ENCODE measurements at places on chromosomes 2 and 18.

- H3K27me3 ChIP-seq: no peaks in the 10 kb centered on the region
- DNase-seq: no peak
- H3K4me3 ChIP-seq: no peak overlapping the region
- no peaks in the 10 kb centered on the region for H3K36me3 ChIP-seq
Observed at GRCh38 chr2:58515827-58516573, 274.9 kb upstream of the FANCL start.

GRCh38 chr2:127024769-127025358 lies 82.1 kb downstream of the BIN1 start:
- H3K4me1 ChIP-seq: peaks cover 18% of the 10 kb centered on the region
- no peak for DNase-seq
- peaks cover 13% of the 10 kb centered on the region for H3K27me3 ChIP-seq
- H3K4me3 ChIP-seq: peak overlapping the region; percentile 54
- H3K27ac ChIP-seq: no peak overlapping the region

DNA sequence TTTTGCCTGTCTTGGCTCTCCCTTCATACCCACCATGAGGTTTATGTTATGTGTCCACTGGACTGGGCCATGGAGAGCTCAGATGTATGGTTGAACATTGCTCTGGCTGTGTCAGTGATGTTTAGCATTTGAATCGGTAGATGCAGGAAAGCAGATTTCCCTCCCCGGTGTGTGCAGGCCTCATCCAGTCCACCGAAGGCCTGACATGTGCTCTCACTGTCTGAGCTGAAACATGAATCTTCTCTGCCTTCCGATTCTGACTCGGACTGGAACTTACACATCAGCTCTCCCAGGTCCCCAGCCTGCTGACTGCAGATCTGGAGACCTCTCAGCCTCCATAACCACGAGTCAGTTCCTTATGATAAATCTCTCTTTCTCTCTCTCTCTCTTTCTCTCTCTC lies 72.4 kb upstream of the SLC66A3 start:
- H3K4me3 ChIP-seq: no peak overlapping the region
- no peaks in the 10 kb centered on the region for H3K36me3 ChIP-seq
- H3K27ac ChIP-seq: no peak overlapping the region
- no peak for DNase-seq

DNA sequence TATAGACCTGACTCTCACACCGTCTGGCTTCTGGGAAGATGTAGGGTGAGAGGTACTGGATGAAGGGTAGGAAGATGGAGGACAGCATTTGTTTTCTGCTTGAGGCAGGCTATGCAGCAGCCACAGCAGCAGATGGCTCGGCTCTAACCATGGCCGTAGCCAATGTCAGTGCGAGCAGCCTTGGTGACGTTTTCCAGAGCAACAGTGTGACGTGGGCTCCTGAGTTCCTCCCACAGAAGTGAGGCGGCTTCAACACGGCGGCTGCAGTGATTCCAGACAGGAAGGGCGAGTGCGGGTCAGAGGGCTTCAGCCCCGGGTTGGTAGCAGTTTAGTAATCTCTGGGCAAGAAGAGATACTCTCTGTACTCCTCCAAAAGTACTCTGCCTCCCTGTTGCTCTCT lies 133.0 kb upstream of the MYT1L start:
- H3K36me3 ChIP-seq: no peaks in the 10 kb centered on the region
- no peak for DNase-seq
- H3K27me3 ChIP-seq: peaks cover 30% of the 10 kb centered on the region
- no peak overlapping the region for H3K27ac ChIP-seq
- H3K4me3 ChIP-seq: no peak overlapping the region

DNA sequence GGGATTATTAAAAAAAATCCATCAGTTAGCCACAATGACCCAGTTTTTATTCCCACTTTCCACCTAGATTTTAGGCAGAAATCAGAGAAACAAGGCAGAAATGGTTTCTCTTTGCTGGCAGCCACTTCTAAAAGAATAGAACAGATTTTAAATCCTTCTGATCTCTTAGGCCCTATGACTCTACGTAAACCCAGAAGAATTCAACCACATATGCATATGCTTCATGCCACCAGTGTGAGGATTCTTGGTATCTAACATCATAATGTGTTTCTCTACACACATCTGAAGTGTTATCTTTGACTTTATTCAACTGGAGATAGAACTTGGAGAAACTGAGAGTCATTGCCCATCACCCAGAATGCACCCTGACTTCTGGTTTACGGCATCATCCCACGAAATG lies 128.7 kb upstream of the TANK start:
- H3K4me1 ChIP-seq: peaks cover 6% of the 10 kb centered on the region
- H3K27me3 ChIP-seq: peaks cover 11% of the 10 kb centered on the region
- H3K36me3 ChIP-seq: no peaks in the 10 kb centered on the region
- DNase-seq: no peak
- no peak overlapping the region for H3K4me3 ChIP-seq
- no peak overlapping the region for H3K27ac ChIP-seq

- no peaks in the 10 kb centered on the region for H3K36me3 ChIP-seq
- peaks cover 19% of the 10 kb centered on the region for H3K27me3 ChIP-seq
- peaks cover 2% of the 10 kb centered on the region for H3K4me1 ChIP-seq
- no peak overlapping the region for H3K4me3 ChIP-seq
Observed at GRCh38 chr2:112869258-112869842, 32.8 kb upstream of the IL1B start.

DNA sequence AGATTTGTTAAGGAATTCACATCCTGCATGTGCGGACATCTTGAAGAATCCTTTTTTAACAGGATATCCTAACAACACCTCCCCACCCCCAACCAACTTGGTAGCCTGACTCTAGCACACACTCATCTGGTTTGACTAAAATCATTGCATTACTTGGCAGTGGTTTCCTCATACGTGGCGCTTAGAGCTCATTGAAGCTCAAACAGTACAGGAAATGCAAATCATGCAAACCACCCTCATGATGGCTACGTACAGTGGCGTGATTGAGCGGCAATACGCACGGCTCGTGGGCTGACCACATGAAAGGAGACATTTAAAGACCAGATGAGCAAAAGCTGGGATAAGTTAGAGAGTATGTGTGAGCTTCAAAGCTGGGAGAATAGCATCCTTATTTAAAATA lies 336.2 kb downstream of the ZEB2 start:
- peaks cover 6% of the 10 kb centered on the region for H3K4me1 ChIP-seq
- H3K36me3 ChIP-seq: no peaks in the 10 kb centered on the region
- H3K27ac ChIP-seq: peak overlapping the region; percentile 86
- DNase-seq: peak; percentile 84
- no peaks in the 10 kb centered on the region for H3K27me3 ChIP-seq

DNA sequence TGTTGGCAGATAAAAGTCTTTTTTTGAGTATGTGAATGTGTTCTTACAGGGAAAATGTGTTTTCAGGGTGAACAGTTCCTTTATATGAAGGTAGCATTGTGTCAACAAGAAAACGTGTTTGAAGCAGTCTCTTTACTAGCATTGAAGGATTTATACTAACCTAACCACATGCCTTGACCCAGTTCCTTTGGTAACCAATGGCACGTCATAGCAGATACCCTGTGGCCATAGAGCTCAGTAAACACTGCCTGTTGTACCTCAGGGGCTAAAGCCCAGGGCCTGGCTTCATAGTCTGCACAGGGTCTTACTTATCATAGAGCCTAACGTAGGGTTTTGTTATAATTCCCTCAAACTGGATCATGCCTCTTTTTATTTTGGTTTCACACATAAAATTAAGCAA lies 32.1 kb upstream of the NFU1 start:
- DNase-seq: no peak
- peak overlapping the region; percentile 49 for H3K27ac ChIP-seq
- no peaks in the 10 kb centered on the region for H3K27me3 ChIP-seq
- H3K4me3 ChIP-seq: no peak overlapping the region

GRCh38 chr2:50395605-50396297 lies 636.2 kb downstream of the NRXN1 start:
- no peaks in the 10 kb centered on the region for H3K36me3 ChIP-seq
- no peaks in the 10 kb centered on the region for H3K4me1 ChIP-seq
- no peak overlapping the region for H3K27ac ChIP-seq
- DNase-seq: no peak

DNA sequence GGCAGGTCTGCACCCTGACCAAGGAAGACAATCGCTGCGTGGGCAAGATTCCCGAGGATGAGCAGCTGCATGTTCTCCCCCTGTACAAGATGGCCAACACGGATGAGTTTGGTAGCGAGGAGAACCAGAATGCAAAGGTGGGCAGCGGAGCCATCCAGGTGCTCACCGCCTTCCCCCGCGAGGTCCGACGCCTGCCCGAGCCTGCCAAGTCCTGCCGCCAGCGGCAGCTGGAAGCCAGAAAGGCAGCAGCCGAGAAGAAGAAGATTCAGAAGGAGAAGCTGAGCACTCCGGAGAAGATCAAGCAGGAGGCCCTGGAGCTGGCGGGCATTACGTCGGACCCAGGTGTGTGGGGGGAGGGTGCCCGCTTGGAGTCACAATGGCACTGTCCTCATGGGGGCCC lies 48.4 kb downstream of the BOLA3 start:
- no peak overlapping the region for H3K27ac ChIP-seq
- H3K27me3 ChIP-seq: no peaks in the 10 kb centered on the region
- peaks cover 11% of the 10 kb centered on the region for H3K4me1 ChIP-seq
- peaks cover 87% of the 10 kb centered on the region for H3K36me3 ChIP-seq
- no peak for DNase-seq

- H3K4me1 ChIP-seq: peaks cover 7% of the 10 kb centered on the region
- no peak overlapping the region for H3K4me3 ChIP-seq
- no peaks in the 10 kb centered on the region for H3K36me3 ChIP-seq
- H3K27ac ChIP-seq: no peak overlapping the region
- no peak for DNase-seq
Observed at GRCh38 chr18:76996429-76996828, 136.2 kb downstream of the MBP start.

DNA sequence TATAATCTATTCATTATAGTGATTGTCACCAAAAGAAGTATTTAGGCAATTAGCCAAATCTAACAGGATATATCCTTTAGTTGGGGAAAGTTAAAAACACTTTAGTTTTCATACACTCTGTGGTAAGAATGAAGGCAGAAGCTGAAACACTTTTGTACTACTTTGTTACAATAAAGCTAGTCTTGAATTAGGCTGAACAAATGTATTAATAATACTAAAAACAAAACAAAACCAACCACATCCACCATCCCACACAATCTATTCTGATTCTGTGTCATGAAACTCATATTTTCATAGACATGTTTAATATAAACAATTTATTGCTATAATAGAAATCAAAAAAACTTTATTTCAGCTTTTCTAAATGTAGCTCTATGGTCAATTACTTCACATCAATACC lies 508.8 kb downstream of the ZEB2 start:
- no peaks in the 10 kb centered on the region for H3K27me3 ChIP-seq
- H3K4me3 ChIP-seq: no peak overlapping the region
- no peak for DNase-seq
- H3K36me3 ChIP-seq: peaks cover 12% of the 10 kb centered on the region
- H3K4me1 ChIP-seq: no peaks in the 10 kb centered on the region

DNA sequence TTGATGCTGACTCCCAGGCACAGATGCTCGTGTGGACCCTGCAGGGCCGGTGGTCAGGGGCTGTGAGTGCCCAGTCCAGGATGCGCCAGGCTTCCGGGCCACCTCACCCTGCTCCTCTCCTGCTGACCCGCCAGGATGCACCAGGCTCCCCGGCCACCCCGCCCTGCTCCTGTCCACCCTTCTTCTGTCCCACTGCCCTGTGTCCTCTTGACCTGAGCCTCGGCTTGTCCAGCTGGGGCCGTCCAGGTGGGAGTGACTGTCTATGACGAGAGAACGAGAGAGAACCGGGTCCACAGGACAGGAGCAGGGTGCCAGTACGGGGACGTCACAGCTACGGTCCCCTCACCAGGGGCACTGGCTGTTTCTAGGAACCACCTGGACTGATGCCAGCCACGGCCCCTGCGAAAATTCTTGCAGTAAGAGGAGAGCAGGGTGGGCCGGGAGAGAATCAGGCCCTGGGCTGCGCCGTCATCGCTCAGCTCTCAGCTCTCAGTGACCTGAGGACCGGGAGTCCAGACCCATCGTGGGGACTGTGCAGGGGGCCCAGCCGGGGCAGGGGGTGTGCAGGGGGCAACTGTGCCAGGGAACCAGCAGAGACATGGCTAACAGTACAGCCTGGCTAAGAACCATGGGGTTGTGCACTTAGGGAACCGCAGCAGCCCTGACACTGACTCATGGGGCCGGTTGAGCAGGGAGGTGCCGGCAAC lies 12.9 kb upstream of the NFATC1 start:
- no peak overlapping the region for H3K4me3 ChIP-seq
- peak overlapping the region; percentile 5 for H3K27ac ChIP-seq
- H3K36me3 ChIP-seq: no peaks in the 10 kb centered on the region
- H3K27me3 ChIP-seq: peaks cover 3% of the 10 kb centered on the region
- peaks cover 12% of the 10 kb centered on the region for H3K4me1 ChIP-seq
- no peak for DNase-seq

GRCh38 chr2:40690036-40690435 lies 238.1 kb upstream of the SLC8A1 start:
- no peak overlapping the region for H3K27ac ChIP-seq
- H3K36me3 ChIP-seq: no peaks in the 10 kb centered on the region
- H3K4me1 ChIP-seq: no peaks in the 10 kb centered on the region
- no peaks in the 10 kb centered on the region for H3K27me3 ChIP-seq

DNA sequence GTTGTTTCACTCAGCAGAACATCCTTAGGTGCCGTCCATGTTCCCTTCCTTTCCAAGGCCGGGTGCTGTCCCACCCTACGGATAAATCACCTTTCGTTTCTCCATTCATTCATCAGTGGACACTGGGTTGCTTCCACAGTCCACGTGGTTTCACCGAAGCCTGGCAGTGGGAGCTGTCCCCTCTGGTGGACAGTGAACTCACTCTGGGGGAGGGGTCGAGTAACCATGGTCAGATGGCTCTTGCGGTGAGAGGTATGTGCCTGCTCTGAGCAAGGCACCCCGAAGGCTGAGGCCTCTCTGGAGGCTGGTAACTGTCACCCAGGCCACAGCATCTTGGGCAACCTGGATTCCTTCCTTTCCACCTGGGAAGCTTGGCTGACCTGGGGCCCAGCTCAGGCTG lies 61.5 kb upstream of the TWIST2 start:
- H3K27ac ChIP-seq: no peak overlapping the region
- no peak for DNase-seq
- peaks cover 26% of the 10 kb centered on the region for H3K27me3 ChIP-seq
- H3K4me3 ChIP-seq: no peak overlapping the region
- peaks cover 2% of the 10 kb centered on the region for H3K4me1 ChIP-seq

DNA sequence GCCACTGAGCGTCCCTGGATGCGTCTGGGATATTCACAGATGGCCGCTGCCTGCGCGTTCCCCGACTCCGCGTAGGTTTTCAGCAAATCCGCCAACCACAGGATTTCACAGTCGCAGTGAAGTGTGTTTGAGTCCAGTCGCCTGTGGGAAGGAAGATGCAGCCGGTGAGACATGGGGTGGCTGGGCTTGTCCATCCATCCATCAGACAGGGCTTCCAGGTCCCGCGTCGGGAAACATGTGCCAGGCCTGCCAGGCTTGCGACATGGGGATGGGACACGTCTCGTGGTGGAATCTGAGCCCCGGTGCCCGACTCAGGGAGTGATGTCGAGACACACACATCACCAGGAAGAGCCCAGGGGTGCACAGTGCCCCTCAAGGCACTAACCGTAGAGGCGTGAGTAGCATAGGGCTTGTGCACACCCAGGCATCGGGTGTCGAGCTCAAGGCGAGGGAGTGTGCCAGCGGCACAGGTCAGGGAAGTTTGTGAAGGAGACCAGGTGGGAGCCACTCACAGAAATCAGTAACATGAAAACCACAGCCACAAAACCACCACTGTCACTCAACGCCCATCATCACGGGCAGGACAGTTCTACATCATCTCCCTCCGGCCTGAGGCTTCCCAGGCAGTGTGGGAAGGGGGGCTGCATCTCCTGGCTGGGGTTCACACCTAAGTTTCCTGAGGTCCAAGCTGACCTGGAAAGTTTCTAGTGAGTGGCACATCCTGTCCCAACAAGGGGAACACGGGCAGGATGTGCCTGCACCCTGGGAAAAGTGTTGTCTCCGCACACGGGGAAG lies 63.9 kb downstream of the PXDN start:
- DNase-seq: no peak
- peaks cover 3% of the 10 kb centered on the region for H3K27me3 ChIP-seq
- no peaks in the 10 kb centered on the region for H3K36me3 ChIP-seq
- H3K4me3 ChIP-seq: no peak overlapping the region

Data from naive thymus-derived CD8-positive, alpha-beta T cell (primary cell).